ENCODE measurements at places on chromosomes 5 and 9.

- no peak for DNase-seq
Measured at GRCh38 chr9:137740312-137740711, 121.5 kb downstream of the EHMT1 start.

DNA sequence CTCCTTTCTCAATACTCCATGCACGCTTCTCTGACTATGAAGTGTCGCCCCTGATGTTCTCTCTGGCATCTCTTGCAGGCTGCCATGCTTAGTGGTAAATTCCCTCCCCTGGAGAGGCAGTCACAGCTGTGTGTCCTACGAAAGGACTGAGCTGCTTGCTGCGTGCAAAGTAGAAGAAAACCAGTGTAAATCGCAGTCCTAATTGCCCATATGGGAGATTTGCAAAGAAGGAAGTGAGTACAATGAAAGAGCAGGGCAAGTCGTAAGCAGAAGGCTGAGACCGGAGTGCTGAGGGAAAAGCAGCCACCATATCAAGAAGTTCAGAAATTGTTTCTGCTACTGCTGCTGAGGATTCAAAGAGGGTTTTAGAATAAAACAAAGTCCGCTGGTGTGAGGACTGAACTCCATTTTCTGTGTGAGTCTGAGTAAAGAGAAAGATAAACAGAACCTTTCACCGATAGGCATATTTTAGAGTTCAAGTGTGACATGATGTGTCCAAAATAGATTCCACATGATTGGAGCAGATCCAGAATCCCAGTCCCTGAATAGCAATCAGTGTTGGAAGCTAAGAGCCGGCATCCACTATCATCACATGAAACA lies 507.8 kb upstream of the MPDZ start:
- no peak for DNase-seq

DNA sequence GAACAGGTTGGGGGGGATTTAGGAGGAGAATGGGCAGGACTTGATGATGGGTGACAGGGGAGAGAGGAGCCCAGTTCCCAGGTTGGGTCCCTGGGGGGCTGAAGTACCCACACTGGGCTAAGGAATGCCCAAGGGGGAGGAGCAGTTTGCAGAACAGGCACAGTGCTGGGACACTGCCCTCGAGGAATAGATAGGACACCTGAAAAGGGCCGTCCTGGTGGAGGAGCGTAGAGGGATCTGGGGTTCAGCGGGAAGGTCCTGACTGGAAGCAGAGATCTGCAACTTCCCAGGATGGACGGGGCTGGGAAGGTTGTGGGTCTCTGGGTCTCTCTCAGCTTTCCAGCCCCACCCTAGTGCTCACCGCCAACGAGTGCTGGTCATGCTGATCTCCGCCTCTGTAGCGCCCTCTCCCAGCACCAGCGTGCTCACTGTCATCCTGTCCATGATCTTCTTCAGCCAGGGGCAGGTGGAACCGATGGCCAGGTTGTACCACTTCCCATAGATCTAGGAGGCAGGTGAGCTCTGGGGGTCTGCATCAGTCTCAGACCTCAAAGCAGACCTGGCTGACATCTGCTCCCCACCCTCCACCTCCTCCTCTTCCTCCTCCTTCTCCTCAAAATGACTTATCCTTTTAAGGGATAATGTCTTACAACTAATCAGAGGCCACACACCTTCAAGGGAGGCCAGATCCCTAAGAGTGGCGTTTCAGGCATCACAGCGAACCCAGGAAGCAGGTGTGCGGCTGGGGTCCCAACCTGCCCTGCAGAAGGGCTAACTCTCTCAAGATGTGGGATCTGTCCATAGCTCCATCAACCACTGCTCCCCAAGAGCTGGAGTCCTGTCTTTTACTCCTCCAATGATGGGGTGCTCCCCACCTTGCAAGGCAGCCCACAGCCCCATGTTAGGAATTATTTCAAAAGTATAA lies 1.6 kb downstream of the AMBP start:
- DNase-seq = no peak

GRCh38 chr9:15333376-15333881 lies 26.4 kb upstream of the TTC39B start:
- DNase-seq = no peak

DNA sequence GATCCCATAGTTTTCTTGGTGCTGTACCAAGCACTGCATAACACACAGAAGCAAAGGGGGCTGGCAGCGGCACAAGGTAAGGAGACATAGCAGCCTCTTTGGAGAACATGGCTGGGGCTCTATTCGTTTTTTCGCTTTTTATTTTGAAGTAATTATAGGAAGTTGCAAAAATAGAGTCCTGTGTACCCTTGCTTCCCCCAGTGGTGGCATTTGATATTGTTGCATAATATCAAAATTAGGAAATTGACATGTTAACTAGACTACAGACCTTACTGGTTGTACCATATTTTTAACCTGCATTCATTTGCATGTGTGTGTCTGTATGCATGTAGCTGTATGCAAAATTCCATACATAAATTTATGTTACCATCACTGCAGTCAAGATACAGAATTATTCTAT lies 6.6 kb upstream of the UBQLN1 start:
- no peak for DNase-seq

DNA sequence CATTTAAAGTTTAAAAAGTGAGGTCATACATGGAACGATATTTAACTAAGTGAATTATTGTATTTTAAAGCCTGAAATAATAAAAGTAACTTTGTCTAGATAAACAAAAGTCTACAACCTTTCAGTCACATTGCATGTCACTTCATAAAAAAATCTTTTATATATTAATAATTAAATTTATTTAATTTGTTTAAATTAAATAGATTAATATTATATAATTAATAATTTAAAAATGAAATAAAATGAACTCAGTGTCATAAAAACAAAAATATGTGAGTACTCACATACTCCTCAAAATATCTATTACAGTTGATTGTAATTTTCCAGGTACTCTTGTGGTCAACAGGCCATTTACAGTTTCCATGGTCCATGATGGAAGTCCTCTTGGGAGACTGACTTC lies 11.2 kb downstream of the GABRG2 start:
- no peak for DNase-seq

DNA sequence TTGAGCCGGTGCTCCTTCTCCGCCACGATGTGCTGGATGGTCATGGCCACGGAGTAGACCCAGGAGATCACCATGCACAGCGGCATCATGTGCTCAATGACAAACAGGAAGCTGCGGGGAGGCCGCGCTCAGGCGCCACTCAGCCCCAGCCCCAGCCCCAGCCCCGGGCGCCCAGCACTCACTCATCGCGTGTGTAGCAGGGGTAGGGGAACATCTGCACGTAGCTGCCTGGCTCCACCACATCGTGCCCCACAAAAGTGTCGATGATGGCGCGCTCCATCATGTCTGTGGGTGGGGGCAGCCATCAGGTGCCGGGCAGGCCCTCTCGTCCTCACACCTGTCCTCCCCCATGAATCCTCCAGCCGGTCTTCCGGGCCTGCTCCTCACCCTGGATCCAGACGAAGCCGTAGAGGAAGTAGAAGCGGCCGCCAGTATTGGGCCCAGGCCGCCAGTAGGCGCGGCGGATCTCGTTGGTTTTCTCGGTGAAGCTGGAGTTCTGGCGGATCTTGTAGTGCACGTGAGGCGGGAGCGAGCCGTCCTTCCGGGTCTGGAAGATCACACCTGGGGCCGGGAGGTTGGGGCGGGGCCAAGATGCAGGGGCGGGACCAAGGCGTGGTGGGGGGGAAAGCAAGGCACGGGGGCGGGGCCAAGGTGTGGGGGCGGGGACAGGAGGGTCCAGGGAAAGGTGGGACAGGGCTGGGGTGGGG lies 10.1 kb downstream of the ABCA2 start:
- no peak for DNase-seq

DNA sequence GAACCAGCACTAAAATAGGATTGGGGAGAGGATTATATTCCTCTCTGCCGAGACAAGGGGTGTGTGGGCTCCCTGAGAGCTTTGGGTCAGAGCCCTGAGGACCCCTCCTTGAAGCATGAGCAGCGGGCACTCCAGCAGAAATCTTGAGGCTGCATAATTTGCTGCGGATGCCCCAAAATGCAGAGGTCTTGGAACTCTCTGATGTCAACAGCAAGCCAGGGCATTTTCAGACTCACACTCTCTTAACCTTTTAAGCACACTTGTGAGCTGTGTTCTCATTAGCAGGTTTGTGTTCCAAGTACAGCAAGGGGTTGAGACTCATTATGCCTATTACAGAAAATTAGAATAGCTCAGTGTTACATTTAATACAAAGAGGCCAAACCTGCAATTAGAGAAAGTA lies 513.0 kb upstream of the ADAMTS16 start:
- DNase-seq = no peak

DNA sequence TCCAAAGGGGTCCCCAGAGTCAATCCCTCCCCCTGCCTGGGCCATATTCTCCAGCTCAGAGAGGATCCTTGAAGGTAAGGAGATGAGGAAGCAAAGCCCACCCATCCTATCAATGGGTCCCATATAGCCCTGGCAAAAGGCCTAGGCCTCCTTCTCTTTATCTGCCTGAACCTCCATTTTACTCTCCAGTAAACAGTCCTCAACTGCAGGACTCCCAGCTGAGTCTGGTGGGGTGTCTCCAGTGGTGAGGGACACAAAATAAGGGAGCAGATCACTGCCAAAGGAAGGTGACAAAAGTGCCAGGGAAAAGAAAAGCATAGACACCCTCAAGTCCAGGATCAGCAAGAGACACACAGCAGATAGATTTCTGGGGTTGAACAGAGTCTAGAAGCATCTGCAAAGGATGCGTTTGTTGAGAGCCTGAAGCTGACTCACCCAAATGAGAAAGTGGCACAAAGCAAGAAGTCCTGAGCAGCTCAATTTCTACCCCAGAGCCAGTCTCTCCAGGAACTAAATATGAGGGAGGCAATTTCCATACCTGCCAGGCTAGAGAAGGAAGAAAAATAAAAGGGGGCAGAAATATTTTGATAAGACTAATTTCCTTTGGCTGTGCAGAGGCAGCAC lies 2.7 kb upstream of the EBF1 start:
- no peak for DNase-seq

- DNase-seq = no peak
Measured at GRCh38 chr5:150500328-150500841, 7.5 kb upstream of the NDST1 start.

- no peak for DNase-seq
Measured at GRCh38 chr5:91562922-91563321, 179.8 kb upstream of the ARRDC3 start.

DNA sequence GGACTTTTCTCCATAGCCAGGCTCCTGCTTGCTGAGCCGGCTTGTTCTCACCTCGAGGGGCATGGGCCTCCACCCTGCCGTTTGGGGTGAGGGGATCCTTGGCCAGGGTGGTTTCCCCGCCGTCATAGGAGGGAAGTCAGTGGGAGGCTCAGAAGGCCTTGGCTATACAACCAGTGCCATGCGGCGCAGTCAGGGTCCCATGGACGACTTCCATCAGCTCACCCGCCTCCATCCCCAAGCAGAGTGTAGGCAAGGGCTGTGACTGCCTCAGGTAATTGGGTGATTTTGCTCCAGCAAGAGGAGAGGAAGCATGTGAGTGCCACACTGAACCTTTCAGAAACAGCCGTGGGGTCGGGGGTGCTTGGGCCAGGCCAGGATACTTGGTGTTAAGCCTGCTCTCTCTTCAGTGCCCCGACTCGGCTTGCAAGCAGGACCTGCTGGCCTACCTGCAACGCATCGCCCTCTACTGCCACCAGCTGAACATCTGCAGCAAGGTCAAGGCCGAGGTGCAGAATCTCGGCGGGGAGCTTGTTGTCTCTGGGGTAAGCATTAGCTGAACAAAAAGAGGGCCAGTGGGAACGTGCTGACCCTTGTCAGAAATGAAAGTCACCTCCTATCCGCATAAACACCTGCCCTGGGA lies 57.2 kb upstream of the LRRTM2 start:
- DNase-seq = no peak

GRCh38 chr9:134758949-134759607 lies 117.5 kb downstream of the COL5A1 start:
- no peak for DNase-seq

DNA sequence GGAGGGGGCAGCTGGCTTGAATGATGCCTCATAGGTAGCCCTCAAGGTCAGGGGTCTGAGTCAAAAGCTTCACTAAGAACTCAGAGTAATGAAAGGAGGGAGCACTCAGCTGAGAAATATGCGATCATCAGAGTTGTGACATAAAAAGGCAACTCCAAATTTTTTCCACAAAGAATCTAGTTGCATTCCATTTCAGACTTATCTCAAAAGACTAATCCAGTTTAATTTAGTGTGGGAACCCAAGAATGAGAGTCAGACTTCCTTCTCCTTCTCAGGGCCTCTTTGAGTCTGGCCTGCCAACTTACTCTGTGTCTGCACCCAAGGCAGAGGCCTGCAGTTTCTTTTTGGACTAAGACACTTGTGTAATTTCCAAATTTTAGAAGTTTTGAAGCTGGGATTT lies 34.7 kb downstream of the GABRP start:
- no peak for DNase-seq

- no peak for DNase-seq
Measured at GRCh38 chr5:63263411-63263810, 684.8 kb downstream of the LRRC70 start.
